Retina (tissue), 1 donor: ENCODE measurements at places on chromosomes 2 and 18.
A peak's percentile ranks its signal among the peaks of the same experiment; 100 is the strongest.

DNA sequence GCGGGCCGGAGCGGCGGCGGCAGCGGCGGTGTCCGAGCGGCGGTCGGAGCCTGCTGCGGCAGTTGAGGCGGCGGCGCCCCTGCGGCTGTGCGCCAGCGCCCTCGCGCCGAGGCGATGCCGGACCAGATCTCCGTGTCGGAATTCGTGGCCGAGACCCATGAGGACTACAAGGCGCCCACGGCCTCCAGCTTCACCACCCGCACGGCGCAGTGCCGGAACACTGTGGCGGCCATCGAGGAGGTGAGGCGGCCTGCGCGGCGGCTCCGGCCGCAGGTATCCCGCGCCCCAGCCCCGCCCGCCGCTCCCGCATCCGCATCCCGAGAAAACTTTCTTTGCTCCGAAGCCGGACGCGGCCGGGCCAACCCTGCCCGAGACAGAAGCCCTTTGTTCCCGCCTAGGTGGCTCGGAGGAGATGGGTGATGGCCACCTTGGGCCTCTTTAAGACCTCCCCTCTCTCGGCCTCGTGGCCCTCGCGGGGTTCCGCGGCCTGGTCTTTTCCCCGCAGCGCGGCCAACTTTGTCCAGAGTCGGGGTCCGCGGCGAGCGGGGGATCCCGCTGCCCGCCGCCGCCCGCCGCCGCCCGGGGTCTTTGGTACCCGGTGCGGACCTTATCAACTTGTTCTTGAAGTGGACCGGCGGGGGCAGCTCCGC lies 504 bp downstream of the ASAP2 start:
- DNase-seq, result peak; percentile 86

DNA sequence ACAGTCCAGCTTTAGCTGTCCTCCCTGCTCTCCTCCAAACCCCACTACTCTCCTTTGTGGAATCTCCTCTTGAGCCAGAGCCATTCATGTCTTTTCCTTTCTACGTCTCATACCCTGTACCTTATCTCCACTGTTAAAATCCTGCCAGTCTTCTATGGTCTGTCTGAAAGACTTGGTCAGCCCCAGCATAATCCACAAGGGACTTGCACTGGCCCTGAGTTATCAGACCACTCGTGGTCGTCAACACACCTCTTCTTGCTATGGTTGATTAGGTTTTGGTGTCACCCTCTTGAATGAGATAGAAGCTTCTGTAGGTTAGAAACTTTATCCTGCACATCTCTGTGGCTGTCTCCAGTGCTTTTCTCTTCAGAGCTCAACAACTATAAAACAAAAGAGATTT lies 56.8 kb downstream of the MYO1B start:
- DNase-seq, result no peak

GRCh38 chr2:106869512-106870275 lies 16.3 kb downstream of the ST6GAL2 start:
- no peak for DNase-seq

DNA sequence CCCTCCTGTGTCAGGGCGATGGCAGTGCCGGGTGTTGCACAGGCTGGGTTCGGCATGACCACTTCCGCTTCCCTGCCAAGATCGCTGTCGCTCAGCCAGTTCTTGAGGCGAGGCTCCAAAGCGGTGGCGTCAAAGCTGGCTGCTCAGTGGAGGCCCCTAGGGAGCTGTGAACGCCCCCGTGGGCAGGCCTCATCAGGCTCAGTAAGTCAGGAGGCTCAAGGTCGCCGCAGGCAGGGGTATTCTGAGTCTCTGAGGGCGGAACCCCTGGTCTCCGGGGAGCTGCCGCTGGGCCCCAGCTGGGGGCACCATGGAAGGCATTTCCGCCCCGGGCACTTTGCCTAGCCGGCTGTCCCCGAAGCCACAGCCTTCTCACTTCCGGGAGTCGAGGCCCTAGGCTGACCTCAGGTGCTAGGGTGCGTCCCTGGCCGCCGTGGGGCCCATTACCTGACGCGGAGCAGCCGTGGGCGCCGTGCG lies 210.4 kb downstream of the SOCS6 start:
- DNase-seq, result no peak

GRCh38 chr2:127158614-127159290 lies 51.8 kb upstream of the BIN1 start:
- no peak for DNase-seq
